ENCODE measurements at places on chromosomes 1 and 21.

DNA sequence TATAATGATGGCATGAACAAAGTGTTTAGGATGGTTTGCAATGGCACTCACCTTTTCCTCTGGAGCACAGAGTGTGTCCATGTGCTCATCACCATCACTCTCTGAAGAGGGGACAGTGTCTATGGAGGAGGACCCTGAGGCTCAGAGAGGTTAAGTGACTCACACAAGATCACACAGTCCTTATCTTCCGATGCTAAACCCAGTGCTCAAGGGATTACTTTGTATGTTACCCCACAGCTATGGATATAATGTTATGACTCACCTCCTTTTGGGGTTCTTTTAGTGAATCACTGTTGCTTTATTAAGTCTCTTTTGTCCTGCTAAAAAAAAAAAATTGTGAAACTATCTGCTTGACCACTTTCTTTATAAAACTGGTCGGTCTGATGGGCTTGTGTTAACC lies 67.6 kb downstream of the TENT5C start:
- no peak for DNase-seq

DNA sequence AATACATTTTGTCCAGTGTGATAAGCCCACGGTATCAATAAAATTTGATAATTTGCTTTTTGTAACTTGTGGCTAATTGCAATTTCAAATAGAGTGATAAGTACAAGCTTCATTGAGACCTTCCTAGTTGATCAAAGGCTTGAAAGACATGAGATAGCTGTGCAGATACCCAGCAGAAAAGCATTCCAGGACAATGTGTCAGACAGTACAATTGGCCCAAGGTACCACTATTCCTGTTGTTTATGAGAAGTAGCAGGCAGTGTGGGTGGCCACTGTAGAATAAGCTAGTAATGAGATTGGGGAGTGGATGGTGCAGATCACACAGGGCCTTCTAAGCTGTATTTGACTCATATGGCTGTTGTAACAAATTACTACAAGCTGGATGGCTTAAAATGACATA lies 182.2 kb downstream of the AMY1C start:
- DNase-seq, result no peak

GRCh38 chr1:219427403-219427802 lies 185.5 kb downstream of the ZC3H11B start:
- DNase-seq, result no peak

- no peak for DNase-seq
Measured at GRCh38 chr1:89641781-89642180, 8.9 kb downstream of the LRRC8C start.

DNA sequence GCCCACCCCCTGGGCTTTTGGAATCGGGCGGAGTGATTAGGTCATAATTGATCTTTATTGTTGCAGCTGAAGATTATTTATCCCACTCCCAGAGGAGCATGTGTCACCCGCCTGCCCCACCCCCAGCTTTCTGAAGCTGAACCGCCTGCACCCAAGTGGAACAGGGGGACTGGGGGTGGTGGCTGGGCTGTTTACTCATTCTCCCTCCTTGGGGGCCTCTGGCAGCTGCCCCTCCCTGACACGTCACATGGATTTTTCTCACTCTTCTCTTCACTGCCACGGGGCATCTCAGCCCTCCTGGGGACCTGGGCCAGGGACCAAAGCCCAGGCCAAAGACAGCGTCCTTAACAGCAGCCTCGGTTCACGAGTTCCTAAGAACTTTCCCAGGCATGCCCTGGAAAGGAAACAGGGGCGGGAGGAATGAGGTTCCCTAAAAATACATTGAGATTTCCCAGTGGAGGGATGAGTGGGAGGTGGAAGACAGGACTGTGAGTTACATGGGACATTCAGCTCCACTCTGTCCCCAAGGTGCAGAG lies 31.6 kb upstream of the SOX13 start:
- DNase-seq, result no peak

DNA sequence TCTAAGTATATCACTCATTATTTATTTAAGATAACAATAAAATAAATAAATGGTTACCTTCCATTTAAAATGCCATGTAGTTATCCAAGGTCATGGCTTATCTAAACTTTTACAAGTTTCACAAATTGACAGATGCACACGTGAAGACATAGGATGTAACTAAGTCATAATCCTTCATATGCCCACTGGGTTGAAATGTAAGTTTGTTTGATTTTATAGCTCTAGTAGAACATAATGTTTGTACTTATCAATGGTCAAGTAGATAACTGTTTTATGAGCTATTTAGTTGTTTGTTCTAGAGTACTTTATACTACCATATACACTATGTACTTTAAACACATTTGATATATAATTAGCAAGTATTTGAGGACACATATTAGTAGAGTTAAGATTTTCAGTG lies 43.0 kb downstream of the ITGB3BP start:
- DNase-seq, result no peak

GRCh38 chr1:20321573-20321972 lies 30.9 kb downstream of the VWA5B1 start:
- DNase-seq, result no peak

- no peak for DNase-seq
Measured at GRCh38 chr1:29624320-29625083, 388.2 kb downstream of the PTPRU start.

DNA sequence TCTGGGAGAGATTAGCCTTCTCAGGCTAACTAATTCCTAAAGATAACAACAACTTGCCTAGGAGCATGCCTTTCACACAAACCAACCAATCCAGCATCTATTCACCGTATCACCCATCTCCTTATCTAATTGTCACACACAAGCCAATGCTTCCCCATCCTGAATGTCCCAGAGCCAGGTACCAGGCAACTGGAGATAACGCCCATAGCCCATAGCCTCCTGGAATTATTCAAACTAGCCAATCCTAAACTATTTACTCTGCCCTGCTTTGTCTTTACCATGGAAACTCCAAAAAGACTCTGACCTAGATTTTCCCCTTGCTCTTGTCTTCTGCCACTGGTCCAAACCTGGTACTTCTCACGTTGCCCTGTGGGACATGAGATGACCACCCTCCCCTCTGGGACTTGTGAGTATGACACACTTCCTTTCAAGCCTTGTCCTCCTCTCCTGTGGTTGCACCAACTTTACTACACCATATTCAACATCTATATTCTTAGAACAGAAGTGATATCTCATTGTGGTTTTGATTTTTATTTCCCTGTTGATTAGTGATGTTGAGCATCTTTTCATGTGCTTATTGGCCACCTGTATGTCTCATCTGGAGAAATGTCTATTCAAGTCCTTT lies 8.8 kb upstream of the ATG4C start:
- DNase-seq, result no peak

DNA sequence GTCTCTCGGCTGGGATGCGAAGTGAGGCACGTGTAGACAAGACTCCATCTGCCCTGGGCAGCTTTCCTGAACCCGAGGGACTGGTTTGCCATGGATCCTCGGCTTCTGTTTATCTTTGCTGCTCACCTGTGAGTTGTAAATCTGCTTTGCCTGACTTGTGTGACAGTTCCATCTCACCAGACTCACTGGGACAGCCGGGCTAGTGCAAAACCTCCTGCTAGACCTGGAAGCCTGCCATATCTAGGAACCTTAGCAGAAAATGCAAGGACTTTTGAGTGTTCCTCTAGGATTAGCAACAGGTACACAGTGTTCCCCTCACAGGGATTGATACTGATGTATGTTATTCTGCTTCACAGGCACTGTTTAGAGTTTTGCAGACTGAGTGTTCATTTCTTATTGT lies 218.6 kb downstream of the URB2 start:
- no peak for DNase-seq

DNA sequence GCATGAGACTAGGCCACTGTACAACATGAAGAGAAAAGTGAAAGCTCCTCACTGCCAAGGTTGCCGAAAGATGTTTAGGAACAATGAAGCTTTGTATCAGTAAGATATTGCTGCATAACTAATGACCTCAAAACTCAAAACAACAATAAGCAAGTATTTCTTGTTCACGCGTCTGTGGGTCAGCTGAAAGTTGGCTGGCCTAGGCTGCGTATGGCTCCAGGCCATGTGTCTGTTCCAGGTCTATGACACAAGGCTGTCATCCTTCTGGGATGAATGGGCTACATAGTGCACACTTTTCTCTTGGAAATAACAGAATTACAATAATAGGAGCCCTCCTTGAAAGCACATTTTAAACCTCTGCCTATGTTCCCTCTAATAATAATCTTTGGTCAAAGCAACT lies 515.9 kb downstream of the PLPP3 start:
- no peak for DNase-seq

DNA sequence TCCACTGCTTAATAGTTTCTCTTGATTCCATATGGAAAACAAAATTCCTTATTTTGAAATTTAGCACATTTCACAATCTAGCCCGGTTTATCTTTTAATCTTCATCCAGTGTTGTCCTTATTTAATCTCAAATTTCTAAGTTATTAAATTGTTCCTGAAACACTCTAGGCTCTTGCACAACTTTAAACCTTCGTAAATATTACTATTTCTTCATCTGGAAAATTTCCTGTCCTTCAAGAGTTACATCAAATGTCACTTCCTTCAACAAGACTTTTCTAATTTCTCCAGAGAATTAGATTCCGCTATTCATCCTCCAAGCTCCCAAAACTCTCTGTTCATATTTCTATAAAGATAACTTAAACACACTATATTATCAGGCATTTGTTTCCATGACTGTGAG lies 6.5 kb downstream of the FMO5 start:
- DNase-seq, result no peak

- DNase-seq, result no peak
Measured at GRCh38 chr1:175133673-175134435, 58.7 kb downstream of the KIAA0040 start.

DNA sequence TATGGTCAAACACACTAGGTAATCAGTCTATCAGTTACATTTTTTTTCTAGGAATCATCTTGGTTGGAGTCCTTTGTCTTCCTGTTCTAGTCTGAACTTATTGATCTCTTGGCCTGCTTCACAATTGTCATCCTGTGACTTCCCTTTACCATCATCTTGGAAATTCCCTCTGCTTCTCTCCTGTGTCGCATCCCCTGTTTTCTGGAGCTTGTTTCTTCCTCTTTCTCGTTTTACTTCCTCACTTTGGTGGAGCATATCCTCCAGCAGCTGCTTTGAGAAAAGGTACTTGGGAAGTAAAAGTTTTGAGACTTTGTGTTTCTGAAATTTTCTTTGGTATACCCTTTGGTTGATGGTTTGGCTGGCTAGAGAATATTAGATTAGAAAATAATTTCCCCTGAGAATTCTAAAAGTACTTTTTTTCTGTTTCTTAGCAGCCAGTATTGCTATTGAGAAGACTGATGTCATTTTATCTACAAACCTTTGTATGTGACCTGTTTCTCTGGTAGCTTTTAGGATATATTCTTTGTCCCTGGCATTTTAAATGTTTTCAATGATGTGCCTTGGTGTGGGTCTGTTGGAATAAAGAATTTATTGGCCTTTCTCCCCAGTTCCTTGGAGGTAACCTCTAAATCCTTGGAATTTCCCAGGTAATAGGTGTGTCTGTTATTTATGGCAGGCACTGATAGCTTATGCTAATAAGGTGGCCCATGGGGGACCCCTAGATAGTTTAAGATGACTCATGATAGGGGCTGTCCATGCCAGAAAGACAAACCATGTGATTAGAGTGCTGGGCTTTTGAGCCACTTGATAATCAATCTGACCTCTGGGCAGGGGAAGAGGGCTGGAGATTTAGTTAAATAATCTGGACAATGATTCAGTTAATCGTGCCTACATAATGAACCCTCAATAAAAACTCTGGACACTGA lies 6.1 kb upstream of the MYCL start:
- DNase-seq, result no peak

DNA sequence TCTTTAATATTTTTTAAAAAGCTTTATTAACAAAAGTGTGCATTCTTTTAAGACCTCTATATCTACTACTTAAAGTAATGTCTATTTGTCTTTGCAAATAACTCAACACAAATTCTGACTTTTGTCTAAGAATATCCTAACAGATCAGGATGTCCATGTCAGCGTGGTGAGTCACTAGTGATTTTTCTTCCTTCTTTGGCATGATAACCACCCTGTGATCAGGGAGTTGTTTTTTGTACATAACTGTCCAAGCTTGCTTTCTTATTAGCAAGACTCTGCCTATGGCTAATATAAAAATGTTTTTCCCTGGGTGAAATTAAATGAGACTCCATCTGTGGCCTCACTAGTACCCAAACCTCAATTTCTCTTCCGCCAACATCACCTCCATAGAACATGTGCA lies 688.9 kb upstream of the ADGRL2 start:
- DNase-seq, result peak; percentile 7

DNA sequence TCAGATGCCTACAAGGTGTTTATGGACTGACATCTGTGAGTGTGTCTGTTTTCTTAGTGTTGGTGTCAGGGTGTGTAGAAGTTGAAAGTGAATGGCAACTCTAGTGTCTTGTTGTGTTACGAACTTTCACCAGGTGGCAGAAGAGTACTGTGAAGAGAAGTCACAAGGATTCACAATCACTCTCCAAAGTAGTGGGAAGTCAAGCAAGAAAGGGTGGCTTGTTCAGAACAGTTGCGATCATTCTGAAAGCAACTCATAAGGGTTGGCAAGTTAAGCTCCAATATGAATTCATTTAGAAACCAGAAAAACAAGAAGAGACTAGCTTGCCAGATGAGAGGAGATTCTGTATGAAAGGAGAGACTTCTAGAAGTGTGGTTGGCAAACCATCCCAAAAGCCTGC lies 86.1 kb downstream of the FASLG start:
- DNase-seq, result peak; percentile 71

DNA sequence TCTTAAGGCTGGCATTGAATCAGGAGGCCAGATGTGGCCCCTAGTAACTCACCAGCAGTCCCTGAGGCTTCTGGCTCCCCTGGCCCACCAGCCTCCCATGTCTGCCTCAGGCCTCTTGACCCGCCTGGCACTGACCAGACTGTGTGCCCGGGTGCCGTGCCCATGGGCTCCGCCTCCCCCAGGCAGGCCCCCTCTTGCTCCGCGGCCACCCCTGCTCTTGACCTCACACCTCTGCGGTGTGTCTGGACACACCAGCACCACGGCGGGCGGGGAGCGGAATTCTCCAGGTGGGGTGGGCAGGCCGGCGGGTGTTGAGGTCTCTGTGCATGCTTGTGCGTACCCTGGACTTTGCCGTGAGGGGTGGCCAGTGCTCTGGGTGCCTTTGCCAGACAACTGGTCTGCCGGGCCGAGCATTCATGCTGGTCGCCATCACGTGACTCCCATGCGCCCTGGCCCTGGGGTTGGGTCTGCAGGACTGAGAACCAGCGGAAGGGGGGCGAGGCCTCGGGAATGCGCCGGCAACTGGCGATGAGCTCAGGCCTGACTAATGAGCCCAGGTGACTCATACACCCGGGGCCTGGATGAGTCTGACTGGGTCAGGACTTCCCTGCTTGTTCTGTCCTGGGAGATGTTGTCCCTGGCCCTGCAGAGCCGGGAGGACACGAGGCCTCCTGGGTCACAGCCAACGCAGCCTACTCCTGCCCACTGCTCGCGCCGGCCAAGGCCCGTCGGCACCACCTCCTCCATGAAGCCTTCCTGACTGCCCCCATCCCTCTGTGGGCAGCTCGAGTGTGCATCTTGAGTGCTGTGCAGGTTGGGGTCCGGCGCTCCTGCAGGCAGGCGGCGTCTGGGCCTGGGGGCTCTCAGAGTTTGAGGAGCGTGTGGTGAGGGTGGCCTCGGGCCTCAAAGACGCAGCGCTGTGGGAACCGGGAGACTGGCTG lies 22.6 kb downstream of the COL18A1 start:
- peak; percentile 82 for DNase-seq
